ENCODE measurements at places on chromosomes 12 and 14.
A peak's percentile ranks its signal among the peaks of the same experiment; 100 is the strongest.

DNA sequence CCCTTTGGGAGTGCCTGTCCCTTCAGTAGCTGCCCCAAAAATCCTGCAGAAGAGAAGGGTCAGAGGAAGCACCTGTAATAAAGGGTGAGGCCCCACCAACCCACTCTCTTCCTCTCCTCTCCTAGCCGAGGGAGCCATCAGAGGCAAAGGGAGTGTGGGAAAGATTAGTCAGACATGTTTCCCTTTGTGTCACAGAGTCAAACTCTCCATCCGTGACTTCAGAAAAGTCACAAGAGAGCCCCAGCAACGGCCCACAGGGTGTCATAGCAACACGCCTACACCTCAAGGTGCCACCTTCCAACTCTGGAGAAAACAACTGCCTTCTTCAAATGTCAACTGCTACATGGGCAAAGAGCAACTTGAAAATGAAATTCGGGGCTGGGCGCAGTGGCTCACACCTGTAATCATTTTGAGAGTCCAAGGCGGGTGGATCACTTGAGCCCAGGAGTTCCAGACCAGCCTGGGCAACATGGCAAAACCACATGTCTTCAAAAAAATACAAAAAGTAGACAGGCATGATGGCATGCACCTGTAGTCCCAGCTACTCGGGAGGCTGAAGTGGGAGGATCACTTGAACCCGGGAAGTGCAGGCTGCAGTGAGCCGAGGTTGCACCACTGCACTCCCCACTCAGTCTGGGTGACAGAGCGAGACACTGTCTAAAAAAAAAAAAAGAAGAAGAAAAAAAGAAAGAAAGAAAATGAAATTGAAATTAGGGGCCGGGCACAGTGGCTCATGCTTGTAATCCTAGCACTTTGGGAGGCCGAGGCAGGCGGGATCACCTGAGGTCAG lies 17.7 kb upstream of the CD27 start:
- DNase-seq = peak; percentile 95

DNA sequence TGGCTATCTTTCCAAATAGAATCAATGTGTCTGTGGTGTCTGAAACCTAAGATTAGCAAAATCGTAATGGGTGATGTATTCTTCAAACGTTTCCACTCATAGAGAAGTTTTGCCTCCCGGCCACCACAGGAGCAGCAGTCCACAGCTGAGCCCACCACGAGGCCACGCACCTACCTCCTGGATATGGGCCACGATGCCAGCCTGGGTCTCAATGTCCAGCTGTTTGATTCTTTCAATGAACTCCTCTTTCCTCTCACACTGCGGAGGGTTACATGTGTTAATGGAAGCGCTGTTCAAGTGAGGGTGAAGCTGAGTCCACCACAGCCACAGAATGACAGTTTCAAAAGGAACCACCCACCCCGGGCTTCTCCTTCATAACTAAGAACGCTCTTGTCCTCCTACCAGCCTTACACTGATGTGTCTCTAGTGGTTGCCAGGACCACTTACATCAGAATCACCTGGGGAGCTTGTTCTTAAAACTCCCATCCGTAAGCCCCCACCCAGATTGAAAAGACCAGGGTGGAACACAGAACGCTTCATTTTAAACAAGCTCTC lies 75.3 kb downstream of the CCDC88C start:
- no peak for DNase-seq

GRCh38 chr14:81246461-81247270 lies 25.9 kb upstream of the GTF2A1 start:
- DNase-seq = no peak

- no peak for DNase-seq
Observed at GRCh38 chr12:116534311-116535121, 24.7 kb upstream of the MAP1LC3B2 start.

- DNase-seq = no peak
Observed at GRCh38 chr12:4191642-4192041, 81.9 kb upstream of the CCND2 start.

- DNase-seq = no peak
Observed at GRCh38 chr12:107661830-107662229, 23.8 kb upstream of the PWP1 start.

Measured in Karpas-422 (cell line).